Foreskin keratinocyte (primary cell): ENCODE measurements at places on chromosomes 2 and 18.

DNA sequence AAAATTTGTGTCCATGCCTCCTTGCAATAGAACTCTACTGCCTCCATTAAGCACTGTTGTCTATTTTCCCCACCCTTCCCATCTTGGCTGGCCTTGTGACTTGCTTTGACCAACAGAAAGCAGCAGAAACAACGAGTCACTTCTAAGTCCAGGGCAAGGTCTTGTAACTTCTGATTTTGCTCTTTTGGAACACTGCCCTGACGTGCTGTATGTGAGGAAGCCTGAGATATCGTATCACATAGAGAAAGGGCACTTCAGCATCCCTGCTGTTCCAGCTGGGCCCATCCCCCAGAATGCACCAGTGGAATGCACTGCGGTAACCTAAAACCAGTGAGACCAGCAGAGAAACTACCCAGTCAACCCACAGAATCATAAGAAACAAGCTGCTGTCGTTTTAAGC lies 28.1 kb downstream of the NCKAP1 start:
- DNase-seq, result no peak

DNA sequence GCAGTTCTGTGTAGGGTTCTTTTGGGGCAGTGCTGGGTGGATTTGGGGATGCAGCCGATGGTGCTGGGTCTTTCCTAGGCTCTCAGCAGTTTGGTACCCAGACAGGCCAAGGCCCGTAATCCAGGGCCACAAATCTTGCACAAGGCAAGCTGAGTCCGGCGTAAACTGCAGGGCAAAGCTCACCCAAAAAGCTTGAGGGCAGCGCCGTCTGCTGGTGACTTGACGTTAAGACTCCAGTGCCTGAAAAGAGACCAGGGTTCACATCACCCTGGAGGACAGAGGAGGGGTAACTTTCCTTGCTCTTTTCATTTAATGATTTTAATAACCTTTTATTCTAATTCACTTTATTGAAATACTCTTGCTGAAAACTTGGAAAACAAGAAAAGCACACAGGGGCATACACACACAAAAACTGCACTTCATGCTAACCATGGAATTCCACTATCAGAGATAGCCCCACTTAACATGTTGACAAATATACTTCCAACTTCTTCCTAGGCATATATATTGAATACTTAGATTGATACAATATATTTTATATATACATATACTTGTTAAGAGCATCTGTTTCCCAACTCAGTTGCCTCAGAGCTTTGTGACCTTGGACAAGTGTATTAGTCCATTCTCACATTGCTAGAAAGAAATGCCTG lies 38.9 kb downstream of the CNGA3 start:
- DNase-seq, result peak; percentile 30

DNA sequence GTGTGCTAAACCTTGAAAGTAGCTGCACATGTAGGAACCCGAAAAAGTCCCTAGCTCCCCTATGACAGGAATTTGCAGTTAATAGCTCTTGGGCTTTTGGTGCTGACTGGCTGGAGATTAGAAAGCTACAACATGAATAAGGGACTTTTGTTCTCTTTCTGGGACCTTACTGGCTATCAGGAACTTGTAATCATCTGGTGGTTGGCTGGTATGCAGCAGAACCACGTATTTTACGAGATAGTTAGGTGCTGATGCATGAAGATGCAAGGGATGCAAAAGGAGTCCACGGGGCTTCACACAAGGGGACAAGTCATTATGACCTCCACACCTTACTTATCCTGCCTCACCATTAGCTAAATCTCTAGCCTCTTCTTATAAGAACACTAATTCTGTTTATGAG lies 190.2 kb upstream of the NRXN1 start:
- DNase-seq, result no peak

- DNase-seq, result no peak
These were observed 230.3 kb upstream of the SLC14A2 start for GRCh38 chr18:45384962-45385315.

DNA sequence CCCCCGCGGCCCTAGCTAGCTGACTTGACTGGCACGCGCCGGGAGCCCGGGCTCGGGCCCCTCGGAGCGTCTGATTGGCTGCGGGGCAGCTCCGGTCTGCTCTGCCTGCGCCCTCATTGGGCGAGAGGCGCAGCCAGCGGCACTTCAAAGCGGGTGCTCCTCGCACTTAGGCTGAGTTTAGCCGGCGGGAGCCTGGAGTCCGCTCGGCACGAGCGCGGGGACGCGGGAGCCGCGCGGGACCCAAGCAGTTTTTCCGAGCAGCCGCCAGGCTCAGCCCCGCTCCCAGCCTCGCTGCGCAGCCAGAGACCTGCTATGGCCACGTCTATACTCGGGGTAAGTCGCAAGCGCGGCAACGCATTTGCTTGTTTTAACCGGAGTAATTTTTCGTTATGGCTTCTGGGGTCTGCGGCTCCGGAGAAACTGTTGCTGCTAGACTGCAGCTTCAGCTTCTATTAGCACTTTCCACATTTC lies at the start of gene SP9:
Gene SP9 (plus strand): TSS at position 174 of the 471 bp plus-strand sequence. CDS start 139 bp downstream, at position 313.
- no peak for DNase-seq

- DNase-seq, result peak; percentile 79
These were observed 38.1 kb downstream of the SMAD4 start for GRCh38 chr18:51068105-51068504.

GRCh38 chr2:236636714-236637470 lies 67.3 kb downstream of the ACKR3 start:
- DNase-seq, result no peak

- DNase-seq, result no peak
These were observed 83.3 kb upstream of the MAP4K4 start for GRCh38 chr2:101614127-101614759.

DNA sequence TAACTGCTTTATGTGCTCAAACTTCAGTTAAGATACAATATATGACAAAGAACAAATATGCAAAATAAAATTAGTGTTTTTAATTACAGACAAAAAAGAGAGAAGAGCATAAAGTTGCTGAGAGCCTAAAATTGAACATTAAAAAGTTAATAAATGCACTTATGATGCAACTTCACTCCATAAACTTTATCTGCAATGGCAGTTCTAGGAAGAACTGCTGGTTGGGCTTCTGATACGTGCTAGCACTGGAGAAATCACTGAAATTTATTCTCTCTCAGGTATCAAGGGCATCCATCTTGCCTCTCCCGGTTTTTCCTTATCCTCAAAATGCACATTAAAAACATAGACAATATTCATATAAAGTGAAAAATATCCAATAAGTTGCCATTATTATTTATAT lies 35.7 kb downstream of the MYO3B start:
- no peak for DNase-seq

DNA sequence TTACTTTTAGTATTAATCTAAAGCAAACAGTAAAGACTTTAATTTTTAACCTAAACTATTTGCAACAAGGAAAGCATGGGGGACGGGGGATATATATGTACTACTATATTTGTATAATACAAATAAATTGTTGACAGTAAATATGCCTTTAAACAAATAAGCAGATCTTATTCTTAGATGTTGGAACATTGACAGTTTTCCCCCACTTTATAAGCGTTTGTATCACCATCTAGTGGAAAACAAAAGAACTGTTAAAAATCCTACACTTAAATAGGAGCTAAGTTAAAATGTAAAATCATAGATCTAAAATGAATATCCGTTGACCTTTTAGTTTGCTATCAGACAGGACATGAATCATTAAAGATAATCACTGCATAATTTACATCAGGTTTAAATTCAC lies 50.0 kb downstream of the RBBP8 start:
- no peak for DNase-seq
